Stimulated activated CD8-positive, alpha-beta memory T cell treated with anti-CD3 and anti-CD28 coated beads, Interleukin-4, amount 100 ng/mL, for 4 hours (primary cell): ENCODE measurements at places on chromosomes 3 and 15.
A peak's percentile ranks its signal among the peaks of the same experiment; 100 is the strongest.

- DNase-seq, result peak; percentile 3
Measured at GRCh38 chr3:185983495-185984141, 45.8 kb upstream of the TRA2B start.

GRCh38 chr15:60898896-60899295, 330.2 kb downstream of the RORA start:
- no peak for DNase-seq

- DNase-seq, result no peak
Measured at GRCh38 chr3:178233371-178234071, 302.7 kb upstream of the KCNMB2 start.

DNA sequence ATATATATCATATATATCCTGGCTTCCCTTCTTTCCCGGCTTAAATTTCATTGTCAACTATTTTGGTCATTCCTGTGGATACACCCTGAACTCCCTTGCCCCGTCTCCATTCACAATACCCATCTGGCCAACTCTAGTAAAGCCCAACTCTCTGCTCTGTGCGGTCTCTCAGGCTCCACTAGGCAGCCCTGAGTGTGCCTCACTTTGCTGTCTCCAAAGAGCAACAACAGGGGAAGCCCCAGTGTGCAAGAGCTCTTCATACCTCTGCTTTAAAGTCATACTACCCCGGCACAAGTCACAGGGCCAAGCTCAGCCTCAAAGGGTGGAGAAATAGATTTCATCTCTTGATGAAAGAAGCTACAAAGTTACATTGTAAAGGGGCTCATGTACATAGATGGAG, 18.9 kb upstream of the FEM1B start:
- DNase-seq, result no peak

DNA sequence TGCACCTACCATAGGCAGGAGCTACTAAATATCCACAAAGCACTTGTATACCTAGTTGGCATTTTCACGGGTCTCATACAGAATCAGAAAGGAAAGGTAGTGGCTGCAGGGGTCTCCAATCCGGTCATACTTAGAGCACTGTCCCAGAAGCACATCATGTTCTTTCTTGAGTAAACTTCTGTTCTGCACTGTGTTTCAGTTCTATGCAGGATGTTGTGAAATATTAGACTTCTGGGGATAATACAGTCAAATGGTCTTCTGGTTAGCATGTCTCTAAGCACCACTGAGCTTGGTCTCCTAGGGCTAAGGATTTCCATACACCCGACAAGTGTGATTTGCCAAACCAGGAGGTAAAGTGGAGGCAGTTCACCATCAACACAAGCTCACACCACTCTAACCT, 27.9 kb downstream of the MINDY4B start:
- DNase-seq, result no peak

GRCh38 chr3:42610976-42611375, 10.5 kb downstream of the NKTR start:
- no peak for DNase-seq

DNA sequence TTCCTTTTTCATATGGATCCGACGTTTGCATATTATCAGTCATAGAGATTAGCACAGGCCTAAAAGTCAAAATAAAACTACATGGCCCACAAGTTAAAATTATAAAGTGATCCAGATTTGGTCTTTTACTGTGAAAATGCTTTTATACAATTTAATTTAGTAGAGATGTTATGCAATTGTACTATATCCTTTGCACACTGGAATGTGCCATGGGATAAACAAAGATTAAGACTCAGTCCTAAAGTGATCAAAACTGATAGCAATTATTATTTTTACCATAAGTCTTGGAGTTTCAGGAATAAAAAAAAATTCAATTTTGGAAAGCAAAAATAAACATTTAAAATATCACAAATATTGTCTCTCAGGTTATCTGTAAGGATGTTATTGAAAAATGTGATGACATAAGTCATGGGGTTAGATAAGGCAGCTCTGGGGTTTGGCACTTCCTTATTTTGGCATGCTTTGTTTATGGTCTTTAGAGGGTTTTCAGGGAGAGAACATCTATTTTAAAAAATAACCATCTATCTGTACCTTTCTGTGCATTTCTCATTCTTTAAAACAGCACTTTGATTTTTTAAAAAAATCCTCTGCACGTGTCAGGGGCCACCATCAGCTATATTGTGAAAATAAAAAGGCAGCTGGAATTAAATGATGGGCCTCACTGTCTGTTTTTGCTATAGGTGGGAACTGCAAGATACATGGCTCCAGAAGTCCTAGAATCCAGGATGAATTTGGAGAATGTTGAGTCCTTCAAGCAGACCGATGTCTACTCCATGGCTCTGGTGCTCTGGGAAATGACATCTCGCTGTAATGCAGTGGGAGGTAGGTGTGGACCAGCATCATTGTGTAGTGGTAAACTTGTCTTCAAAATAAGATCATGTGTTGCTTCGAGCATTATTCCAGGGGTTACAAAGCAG, 67.3 kb downstream of the TGFBR2 start:
- DNase-seq, result no peak

GRCh38 chr3:42546691-42547213, 35.0 kb downstream of the SEC22C start:
- no peak for DNase-seq

GRCh38 chr3:149366031-149366430, 11.4 kb downstream of the TM4SF1 start:
- no peak for DNase-seq

- no peak for DNase-seq
Measured at GRCh38 chr3:104916971-104917370, 449.7 kb upstream of the ALCAM start.

GRCh38 chr3:180827171-180827570, 85.3 kb upstream of the FXR1 start:
- no peak for DNase-seq

- no peak for DNase-seq
Measured at GRCh38 chr15:83477172-83477807, 30.1 kb downstream of the SH3GL3 start.

DNA sequence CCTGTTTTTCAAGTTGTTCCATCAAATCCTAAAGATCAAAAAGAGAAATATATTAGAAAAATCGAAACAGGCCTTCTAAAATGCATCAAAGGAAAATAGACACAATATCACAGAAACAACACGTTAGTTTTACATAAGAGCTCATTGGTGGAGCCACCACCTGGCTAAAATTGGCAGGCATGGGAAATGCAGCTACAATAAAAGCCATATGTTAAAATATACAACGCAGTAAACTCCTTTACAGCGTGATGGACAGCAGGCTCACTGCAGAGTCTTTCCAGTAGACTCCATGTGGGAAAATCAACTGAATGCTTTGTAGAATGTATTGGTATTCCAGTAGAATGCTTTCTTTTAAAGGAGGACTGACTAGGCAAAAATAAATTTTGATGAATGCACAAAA, 40.9 kb upstream of the MYO5C start:
- DNase-seq, result no peak

DNA sequence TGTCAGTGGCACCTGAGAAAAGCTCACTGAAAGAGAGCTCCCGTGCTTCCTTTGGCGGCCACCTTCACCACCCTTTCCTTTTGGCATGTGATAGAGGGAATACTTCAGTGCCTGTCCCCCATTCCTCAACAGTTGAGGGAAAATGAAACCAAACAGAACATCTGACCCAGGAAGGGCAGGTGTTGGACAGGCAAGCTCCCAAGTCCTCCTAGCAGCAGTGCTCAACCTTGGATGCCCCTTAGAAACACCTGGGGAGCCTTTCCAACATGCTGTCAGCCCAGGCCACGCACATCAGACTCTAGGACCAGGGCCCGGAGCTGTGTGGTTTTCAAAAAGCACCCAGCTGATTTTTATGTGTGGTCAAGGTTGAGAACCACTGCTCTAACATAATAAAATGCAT, 22.4 kb downstream of the LDHAL6B start:
- no peak for DNase-seq

- no peak for DNase-seq
Measured at GRCh38 chr3:169390271-169390670, 273.2 kb downstream of the MECOM start.

DNA sequence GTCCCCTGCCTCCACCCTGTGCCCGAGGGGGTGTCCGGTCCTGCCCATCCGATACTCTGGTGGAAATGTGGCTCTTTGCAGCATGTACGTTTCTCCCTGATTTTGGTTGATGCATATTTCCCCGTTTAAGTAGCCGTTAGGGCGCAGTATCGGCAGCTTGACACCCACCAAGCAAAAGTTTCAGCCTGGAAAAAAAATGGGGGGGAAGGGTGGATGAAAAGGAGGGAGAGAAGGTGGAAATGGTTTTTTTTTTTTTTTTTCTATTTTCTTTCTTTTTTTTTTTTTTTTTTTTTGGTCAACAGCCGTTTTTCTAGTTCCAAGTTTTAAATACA, 1.3 kb downstream of the RAP2B start:
- DNase-seq, result no peak

DNA sequence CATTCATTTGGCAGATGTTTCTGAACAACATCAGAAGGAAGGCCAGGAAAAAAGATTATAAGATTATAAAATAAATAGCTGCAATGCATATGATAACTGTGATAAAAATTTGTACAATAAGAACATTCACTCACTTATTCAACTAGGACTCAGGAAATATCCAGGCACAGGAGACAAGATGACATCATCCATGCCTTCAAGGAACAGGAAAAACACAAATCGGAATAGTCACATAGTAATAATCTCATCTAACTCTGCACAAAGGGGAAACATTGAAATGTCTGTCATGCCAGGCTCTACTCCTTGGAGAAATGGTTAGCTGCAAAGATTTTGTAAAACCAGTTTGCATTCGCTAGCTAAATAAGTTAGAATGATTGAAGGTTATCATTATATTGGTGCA, 233.5 kb upstream of the AGTR1 start:
- no peak for DNase-seq

DNA sequence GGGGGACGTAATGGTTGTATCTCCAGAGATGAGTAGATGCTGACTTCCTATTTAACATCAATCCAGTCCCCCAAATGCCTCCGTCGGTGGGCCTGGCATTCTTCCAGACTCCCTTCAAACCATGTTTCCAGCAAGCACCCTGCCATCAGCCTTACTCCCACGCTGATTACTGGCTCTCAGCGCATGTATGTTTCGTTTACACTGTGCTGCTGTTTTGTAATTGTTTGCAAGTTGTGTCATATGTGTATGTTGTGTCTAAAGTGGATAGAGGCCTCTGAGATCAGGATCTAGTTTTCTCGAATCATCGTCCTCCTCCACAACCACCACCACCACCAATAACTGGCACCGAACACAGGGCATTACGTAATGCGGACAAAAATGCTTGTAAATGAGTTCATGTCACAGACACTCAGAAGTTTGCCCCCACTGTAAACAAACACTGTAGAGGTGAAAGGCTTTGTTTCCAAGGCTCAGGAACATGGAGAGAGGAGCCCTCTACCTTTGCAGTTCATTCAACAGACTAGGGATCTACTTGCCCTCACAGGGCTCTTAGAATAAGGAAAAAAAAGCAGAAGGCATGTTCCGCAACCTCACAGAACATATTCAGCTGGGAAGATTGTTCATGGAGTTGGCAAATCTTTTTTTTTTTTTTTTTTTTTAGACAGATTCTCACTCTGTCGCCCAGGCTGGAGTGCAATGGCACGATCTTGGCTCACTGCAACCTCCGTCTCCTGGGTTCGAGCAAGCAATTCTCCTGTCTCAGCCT, 46.1 kb upstream of the SEMA4B start:
- DNase-seq, result no peak

GRCh38 chr3:161737171-161737570, 240.6 kb downstream of the OTOL1 start:
- DNase-seq, result no peak

DNA sequence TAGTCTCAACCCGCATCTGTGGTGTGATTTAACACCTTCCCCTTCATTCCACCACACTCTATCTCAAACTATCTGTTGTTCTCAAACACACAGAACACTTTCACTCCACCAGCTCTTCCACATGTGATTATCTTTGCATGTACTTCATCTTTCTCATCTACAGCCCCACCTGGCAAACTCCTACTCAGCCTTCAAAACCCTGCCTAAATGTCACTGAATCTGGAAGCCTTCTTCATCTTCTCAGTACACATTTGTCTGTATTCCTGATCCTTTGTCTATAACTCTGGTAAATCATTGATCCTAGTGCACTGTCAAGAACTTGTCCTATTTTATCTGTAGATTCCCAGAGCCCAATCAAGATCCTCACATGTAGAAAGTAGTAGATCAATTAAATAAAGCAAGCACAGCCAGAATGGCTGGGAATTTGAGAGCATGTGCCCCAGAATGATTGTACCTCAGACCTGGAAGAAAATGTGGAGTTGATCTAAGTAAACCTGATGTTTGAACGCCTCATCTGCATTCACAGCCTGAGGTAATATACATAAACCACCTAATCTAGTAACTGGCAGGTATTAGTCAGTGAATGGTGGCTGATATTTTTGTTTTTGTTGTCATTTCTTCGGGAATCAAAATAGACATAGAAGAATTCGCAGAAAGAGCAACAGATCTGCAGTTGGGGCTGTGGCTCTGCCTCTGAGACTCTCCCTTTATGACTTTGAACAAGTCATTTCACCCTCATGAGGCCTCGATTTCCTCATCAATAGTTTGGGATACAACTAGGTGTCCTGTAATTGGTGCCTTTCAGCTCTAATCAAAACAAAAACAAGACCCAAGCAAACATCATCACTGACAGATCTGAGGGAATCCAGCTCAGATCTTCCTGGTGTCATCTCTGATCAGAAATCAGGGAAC, 28.0 kb upstream of the MAGEF1 start:
- no peak for DNase-seq

- no peak for DNase-seq
Measured at GRCh38 chr15:62278534-62278933, 113.4 kb upstream of the C2CD4B start.

DNA sequence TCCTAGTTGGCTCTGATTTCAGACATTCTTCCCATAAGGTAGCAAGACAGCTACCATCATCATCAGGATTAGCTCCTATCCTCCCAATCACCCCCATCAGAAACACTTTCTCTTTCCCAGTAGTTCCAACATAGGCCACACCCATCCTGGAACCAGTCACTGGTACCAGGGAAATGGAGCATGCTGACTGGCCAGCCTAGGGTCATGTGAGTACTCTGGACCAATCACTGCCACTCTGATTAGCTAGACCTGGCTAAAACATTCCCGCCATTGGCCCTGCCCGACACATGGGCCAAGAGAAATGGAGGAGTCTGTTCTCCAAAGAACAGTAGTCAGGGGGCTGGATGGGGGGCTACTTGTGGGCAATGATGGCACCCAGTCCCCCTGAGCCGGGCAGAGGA, 12.4 kb downstream of the EFCC1 start:
- no peak for DNase-seq

DNA sequence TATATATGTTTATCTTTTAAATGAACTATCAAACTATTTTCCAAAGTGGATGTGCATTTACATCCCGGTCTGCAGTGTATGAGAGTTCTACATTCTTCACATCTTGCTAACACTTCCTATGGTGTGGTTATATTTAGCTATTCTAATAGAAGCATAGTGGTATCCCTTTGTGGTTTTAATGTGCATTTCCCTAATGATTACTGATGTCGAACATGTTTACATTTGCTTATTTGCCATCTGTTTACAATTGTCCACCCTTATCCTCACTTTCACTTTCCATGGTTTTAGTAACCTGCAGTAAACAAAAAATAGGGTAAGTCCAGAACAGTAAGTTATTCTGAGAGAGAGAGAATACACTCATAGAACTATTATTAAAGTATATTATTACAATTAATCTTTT, 360.5 kb upstream of the NAALADL2 start:
- no peak for DNase-seq
